AML-193 (cell line): ENCODE measurements at places on chromosomes 2 and 18.

GRCh38 chr2:63780518-63781155 is 61.1 kb upstream of the UGP2 start:
- DNase-seq: no peak

DNA sequence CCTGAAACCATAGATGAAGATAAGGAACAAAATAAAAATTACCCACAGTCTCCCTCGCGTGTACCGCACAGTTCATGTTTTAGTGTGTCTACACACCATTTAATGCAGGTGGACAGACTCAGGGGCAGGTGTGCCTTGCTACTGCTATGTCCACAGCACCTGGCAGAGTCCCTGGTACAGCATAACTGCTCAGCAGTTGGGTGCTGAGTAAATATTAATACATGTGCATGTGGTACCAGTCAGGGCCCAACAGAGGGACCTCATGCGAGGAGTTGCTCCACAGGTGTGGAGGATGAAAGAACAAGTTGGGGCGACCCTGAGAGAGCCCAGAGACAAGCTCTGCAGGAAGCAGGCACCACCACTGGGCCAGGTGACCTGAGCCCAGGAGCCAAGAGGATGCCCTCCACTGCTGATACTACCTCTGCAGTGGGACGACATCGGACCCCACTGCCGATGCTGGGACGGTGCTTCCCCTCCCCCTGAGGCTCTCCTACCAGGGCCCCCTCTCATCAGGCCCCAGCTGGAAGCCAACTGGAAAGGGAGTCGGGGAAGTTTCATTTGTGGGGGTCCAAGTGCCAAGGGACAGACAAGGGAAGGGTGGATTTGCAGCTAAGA is 100.8 kb downstream of the NEDD4L start:
- no peak for DNase-seq

GRCh38 chr2:146227152-146228019 is 1617.4 kb upstream of the ACVR2A start:
- DNase-seq: no peak

DNA sequence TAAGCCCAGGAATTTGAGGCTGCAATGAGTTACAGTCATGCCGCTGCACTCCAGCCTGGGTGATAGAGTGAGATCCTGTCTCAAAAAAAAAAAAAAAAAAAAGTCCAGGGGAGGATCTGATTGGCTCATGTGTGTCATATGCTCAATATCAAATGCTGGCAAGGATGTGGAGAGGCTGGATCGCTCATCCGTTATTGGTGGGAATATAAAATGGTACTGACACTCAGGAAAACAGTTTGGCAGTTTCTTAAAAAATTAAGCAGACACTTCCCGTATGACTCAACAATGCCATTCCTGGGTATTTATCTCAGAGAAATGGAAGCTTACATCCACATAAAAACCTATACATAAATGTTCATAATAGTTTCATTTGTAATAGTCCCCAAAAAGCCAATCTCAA is 68.9 kb downstream of the MEX3C start:
- no peak for DNase-seq

- no peak for DNase-seq
Observed at GRCh38 chr2:163467251-163467630, 268.6 kb downstream of the FIGN start.

- DNase-seq: no peak
Observed at GRCh38 chr2:172100080-172100934, 2.4 kb downstream of the DLX2 start.

- no peak for DNase-seq
Observed at GRCh38 chr2:241376808-241377207, 20.7 kb downstream of the FARP2 start.

- DNase-seq: no peak
Observed at GRCh38 chr2:237731663-237732062, 66.9 kb upstream of the RBM44 start.

- no peak for DNase-seq
Observed at GRCh38 chr2:1727101-1727771, 17.1 kb downstream of the PXDN start.

GRCh38 chr18:27004056-27004829 is 138.7 kb upstream of the AQP4 start:
- DNase-seq: no peak

DNA sequence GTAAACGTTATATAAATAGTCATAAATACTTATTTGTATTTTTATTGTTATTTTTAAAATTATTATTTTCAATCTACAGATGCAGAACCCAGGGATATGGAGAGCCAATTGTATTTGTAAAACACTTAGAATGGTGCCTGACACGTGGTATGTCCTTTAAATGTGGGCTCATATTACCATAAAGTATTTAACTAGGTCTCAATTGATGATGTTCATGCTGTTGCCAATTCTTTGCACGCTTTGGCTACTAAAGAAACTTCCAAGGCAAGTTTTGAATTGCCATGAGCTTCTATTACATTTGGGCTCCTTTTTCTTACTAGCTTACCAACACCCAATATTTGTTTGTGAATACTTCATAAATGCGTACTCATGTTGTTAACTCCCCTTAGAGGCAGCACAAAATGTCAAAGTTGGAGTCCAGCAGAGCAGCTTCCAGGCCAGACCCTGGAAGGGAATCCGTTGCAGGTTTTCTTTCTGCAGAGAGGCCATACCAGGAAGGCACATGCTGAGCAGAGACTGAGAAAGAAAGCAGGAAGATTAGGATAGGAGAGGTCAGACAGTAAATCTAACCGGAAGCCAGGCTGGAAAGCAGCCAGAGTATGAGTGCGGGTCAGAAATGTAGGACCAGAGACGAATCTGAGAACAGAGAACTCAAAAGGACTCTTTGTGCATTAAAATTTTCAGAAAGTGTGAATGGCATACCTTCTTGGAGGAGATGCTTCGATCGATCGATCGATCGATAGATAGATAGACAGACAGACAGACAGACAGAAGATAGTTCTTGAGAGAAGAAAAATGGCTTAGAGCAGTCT is 4.2 kb upstream of the NOSTRIN start:
- no peak for DNase-seq

DNA sequence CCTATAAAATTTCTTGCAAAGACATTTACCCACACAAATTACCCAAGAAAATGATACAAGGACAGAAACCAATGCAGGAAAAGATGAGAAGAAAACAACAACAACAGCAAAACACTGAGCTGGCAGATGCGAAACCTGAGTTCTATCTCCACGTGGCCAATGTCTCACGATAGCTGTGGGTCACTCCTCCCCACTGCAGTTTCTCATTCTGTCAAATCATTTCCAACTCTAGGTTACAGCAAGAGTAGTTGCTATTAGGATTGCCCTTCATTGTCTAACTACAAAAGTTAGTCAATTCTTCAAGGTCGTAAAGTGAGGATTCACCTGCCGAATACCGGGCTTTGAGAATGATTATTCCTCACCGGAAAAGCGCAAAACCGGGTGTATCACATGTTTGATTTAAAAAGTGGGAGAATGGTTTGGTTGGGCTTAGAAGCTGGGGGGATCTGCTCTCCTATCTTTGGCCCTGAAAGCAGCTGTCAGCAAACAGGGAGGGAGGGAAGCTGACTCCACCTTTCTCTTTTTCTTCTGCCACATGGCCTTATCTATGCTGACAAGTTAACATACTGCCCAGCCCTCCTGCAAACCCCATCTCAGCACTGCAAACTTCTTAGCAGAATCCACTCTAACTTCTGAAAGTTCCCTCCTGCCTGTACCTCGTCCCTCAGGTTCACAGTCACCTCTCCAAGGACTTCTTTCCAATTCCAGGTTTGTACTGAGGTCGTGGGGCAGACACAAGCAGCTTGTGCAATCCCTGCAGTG is 473.0 kb downstream of the SOX11 start:
- DNase-seq: no peak

DNA sequence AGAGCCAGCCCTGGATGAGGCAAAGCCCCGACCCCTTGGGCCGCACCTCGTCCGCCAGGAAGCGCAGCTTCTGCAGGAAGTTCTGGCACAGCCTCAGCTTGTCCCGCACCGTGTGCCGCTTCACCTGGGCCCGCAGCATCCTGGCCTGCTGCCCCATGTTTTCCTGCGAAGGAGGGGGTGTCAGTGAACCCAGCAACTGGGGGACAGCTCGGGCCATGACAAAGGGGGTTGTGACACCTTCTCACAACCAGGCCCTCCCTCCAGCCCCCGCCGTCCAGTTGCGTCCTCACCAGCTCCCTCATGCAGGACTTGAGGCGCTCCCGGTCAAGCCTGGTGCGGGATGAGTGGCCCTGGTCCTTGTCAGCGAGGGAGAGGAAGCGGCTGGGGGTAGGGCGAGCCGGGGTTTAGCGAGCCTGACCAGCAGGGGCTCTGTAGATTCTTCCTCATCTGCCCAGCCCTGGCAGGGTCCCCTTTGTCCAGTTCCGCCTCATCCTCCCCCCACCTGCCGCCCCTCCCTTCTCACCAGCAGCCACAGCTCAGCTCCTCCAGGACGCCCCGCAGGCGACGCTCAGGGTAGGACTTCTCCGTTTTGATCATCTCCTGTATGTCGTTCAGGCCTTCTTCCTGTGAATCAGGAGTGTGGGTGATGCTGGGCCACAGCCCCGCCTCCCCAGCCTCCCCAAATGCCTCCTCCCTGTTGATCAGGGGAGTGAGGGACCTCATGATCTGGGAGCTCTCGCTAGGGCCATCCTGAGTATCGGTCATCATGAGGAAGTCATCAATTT is 606 bp downstream of the OTOF start:
- DNase-seq: no peak

DNA sequence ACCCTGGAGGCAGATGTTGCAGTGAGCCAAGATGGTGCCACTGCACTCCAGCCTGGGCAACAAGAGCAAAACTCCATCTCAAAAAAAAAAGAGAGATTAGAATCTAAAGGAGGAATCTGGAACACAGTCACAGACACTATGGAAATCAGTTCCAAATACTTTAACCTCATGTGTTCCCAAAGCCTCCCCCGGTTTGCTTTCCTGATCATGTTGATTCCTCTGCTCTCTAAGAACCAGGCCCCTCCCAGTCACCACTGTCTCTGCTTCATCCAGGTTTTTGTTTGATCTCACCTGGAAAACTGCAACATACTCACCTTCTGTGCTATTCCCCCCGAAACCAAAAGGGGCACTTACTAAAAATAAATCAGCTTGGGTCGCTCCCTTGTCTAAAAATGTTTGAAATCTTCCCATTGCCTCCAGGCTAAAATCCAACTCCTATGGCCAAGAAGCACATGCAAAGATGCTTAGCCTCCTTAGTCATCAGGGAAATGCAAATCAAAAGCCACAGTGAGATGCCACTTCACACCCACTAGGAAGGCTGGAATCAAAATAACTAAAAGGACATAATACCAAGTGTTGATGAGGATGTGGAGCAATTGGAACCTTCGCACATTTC is 6.2 kb upstream of the NEU2 start:
- no peak for DNase-seq

GRCh38 chr2:102677244-102678215 is 58.2 kb downstream of the SLC9A2 start:
- DNase-seq: no peak

DNA sequence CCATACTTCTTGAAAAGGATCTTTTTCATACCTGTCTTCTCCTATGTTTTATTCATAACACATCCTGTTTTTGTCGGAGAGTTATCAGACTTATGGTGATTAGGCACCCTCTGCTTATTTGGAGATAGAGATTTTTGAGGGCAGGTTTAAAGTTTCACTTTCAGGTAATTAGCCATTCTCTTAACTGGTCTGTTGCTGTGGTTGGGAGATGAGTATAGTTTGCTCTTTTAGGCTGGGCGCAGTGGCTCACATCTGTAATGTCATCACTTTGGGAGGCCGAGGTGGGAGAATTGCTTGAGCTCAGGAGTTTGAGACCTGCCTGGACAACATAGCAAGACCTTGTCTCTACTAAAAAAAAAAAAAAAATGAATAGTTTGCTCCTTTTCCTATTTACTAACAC is 25.3 kb downstream of the SFTPB start:
- DNase-seq: no peak
